ENCODE measurements at places on chromosomes 13 and 19.

DNA sequence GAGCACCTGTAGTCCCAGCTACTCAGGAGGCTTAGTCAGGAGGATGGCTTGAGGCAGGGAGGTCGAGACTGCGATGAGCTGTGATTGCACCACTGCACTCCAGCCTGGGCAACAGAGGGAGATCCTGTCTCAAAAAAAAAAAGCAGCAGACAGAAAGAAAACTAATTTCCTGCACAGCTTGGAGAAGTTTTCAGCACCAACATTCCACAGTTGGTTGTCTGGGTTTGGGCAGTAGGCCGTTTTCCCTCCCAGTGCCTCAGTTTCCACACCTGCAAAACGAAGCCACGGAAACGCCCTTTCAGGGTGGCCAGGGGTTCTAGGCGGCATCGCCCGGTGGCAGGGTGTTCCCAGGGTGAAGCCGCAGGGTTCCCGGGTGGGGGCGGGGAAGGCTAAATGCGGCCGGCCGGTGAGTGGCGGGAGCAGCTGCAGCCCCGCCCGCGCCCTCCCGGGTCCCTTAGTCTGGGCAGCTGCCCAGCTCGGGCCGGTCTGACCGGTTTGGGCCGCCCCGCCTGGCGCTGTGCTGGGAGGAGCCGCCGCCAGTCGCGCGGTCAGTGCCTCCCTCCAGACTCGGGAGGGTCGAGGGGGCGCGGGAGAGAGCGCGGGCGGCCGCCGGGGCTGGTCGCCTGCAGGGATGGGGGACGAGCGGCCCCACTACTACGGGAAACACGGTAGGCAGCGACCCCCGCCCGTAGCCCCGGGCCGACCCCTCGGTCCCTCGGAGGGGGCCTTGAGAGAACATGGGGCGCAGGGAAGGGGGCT lies at the start of gene SLC44A2:
TSS of gene SLC44A2 (plus strand) at position 551 of the 759 bp plus-strand sequence. CDS start at position 632, 81 bp downstream.
- no peak for DNase-seq

DNA sequence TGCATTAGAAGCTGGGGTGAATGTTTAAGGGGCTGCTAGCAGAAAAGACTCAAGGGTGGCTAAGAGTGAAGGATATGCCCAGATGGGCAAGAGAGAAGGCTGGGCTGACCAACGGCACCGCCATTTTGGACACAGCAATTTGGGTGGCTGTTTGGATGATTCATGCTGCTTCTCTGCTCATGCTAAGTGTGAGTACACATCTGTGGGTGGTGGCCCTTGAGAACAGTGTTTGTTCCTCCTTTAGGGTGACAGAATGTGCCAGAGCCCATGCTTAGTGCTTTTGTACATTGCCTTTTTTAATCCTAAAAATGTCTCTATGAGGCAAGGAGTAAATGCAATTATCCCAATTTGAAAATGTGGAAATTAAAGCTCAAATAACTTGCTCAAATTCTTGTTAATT lies 9.8 kb downstream of the CBY2 start:
- no peak for DNase-seq

DNA sequence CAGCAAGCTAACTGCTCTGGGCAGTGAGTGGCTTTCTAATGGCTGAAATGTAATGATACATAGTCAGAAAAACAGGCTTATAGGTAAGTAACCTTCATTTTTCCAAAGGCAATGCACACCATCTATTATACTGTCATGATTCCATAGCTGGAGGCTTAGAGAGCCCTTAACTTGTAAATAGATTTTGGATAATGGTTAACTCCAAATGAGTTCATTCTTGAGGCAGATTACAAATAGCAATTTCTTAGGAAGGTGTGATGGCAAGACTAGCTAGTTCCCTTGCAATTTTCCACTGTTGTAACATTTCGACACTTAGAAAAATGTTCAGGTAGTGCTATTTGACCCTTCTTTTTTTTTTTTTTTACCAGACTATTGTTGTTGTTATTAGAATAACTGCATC lies 789.8 kb upstream of the PCDH9 start:
- no peak for DNase-seq

DNA sequence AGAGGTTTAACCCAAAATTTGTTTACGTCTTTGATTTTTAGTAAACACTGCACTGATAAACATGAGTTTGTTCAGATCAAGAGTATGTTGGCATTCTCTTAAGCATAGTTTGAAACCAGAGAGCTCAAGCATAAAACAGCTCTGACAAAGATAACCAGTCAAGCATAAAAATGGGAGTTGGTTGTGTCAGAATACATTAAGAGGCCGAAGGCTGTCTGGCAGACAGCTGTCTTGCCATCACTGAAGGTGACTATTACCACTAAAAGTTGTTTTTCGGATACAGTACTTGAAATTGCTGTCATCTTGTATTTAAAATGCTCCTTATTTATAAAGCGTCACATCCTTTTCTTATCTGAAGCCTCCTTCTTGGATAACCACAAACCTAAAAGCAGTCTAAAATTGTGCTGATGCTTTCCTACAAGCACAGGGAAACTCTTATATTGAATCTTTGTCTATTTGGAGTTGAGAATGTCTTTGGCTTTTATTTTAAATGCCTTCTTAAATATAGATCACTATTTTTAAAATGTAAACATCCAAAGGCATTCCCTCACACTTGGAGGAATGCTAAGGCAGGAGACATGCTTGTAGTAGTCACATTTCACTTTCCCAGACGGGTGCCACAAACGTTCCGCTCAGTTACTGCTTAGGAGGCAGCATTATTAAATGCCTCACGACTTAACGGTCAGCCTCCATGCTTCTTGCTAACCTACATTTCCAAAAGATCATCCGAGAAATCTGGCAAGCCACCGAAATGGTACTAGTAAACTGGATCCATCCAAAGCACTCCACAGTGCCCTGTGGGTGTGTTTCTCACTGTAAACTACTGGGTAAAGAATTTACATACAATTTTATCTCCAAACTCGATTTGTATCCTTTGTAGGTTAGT lies 1.5 kb downstream of the SMAD9 start:
- DNase-seq = no peak

GRCh38 chr19:29517946-29518345 lies 7.8 kb upstream of the VSTM2B start:
- no peak for DNase-seq

DNA sequence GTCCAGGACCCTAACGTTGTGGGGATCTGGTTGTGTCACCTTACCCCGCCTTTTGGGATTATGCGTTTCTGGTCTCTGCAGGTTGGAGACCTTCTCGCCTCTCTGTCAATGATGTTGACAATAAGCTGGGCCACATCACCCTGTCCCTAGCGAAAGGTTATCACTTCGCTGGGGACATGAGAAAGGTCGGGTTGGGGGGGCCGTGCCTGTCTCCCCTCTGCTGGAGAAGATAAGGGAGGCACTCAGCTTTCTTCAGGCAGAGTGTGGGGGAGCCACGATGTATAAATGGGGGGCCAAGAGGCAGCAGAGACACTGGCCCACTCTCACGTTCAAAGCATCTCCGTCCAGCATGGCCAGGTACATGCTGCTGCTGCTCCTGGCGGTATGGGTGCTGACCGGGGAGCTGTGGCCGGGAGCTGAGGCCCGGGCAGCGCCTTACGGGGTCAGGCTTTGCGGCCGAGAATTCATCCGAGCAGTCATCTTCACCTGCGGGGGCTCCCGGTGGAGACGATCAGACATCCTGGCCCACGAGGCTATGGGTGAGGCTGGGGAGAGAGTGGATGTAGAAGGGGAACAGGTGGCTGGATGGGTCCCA lies at the start of gene RLN3:
TSS of gene RLN3 (plus strand) at position 293 of the 595 bp plus-strand sequence. CDS start at position 350, 57 bp downstream.
- no peak for DNase-seq

DNA sequence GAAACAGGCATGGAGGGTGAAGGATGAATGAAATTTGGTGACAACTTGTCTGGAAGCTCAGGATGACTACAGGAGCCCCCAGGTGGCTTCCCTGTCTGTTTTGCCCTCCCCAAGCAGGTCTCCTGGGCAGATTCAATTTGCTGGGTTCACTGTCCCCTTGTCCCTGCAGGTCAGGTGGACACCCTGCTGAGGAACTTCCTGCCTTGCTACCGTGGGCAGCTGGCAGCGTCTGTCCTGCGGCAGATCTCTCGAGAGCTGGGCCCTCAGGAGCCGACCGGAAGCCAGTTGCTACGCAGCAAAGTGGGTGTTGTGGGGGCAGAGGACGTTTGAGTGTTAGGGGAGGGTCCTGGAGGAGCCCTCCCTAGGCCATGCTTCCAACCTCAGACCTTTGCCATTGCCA lies 19.1 kb downstream of the PGLS start:
- no peak for DNase-seq

GRCh38 chr19:45354241-45354842 lies 13.8 kb downstream of the KLC3 start:
- DNase-seq = no peak

DNA sequence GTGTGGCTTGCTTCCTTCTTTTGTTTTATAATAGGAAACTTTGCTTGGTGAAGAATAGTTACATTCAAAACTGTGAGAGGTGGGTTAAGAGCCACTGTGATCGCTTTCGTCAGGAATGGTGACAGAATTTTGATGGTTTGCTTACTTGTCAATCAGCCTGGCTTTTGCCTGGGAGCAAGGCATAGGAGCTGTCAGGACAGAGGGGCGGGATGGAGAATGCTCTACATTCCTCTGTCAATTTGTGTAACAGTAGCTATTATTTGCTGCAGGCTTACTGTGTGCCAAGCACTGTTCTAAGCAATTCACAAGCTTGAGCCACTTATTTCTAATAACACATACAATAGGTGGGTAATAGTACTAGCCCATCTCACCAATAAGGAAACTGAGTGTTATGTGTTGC lies 28.1 kb upstream of the TNFSF11 start:
- no peak for DNase-seq

DNA sequence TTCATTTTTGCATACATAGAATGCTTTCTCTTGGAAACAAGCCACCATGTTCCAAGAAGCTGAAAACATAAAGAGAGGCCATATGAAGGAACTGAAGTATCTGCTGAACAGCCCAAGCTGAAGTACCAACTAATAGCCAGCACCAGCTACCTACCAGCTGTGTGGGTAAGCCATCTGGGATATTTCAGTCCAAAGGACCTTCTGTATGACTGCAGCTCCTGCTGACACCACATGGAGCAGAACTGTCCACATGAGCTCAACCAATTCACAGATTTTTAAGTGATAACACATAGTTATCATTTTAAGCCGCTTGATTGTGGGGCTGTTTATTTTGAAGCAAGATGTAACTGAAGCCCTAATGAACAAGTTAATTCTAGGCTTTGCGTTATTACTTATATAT lies 621.1 kb upstream of the KLHL1 start:
- DNase-seq = no peak

- DNase-seq = no peak
These were observed 100.8 kb downstream of the UBL3 start for GRCh38 chr13:29749401-29750182.

- no peak for DNase-seq
These were observed 25.6 kb upstream of the ADGRE1 start for GRCh38 chr19:6861683-6862286.
